ENCODE measurements at places on chromosomes 16 and 17.
A peak's percentile ranks its signal among the peaks of the same experiment; 100 is the strongest.

- DNase-seq = peak; percentile 94
These were observed 106.2 kb downstream of the XYLT1 start for GRCh38 chr16:17364319-17365210.

DNA sequence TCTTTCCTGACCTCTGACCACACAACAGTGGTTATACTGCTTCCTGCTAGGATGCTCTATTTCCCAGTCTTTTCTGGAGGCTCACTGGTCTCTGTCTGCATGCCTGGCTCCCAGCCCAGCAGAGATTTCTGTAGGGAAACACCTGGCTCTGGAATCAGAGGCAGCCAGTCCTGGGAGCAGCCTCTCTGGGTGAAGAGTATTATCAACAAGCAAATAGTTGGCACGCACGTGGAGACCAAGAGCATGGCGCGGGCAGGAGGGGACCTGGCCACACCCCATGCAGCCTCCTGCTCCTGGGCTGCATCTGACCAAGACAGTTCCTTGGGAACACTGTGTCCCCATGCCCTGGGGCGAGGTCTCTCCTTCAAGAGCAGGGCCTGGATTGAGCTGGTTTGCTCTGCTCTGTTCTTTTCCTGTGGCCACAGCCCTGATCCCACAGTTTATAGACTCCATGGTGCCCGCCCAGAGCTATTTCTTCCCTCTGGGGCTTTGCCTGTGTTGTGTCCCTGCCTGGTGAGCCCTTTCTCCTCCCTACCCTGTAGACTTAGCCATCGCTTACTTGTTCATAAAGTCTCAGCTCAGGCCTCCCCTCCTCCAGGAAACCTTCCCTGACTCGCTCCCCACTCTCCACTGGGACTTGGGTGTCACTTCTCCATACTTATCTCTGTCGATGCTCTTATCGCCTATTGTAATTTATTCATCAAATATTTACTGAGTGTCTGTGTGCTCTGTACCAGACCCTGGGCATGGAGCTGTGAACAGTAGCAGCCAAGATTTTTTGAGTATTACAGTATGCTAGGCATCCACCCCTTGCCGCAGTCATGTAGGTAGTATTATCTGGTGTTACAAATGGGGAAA lies 60.6 kb downstream of the SCNN1B start:
- DNase-seq = no peak

DNA sequence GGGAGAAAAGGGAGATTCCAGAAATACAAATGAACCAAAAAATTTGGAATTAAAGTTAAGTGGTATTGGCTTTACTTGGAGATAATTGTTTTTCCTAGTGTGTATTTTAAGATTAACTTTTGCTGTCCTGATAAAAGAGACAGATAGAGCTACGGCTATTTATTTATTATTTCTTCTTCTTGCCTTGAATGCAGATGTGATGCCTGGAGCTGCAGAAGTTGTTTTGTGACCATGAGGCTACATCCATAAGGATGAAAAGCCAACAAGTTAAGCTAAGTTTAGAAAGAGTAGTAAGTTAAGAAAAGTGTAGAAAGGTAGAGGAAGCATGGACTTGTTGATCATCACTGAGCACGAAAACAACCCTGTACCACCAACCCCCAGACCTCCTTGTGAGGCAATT lies 41.7 kb downstream of the SOX9 start:
- no peak for DNase-seq

DNA sequence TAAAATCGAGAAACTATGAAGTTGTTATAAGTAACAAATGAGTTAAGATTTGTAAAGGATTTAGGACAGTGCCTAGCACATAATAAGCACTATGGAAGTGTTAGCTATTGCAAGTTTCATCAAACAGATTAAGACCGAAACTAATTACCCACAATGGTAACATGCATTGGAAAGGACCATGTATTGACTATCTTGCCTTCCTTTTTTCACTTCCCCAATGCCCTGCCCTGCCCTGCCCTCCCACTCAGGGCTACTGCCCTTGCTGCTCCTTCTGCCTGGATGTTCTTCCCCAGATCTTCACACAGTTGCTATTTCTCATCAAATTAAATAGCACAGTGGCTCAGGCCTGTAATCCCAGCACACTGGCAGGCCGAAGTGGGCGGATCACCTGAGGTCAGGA lies 202.1 kb upstream of the PSMD7 start:
- no peak for DNase-seq

GRCh38 chr17:74206332-74206818 lies 2.9 kb downstream of the RPL38 start:
- DNase-seq = peak; percentile 34

GRCh38 chr17:34680151-34680550 lies 100.8 kb downstream of the TMEM132E start:
- DNase-seq = no peak

GRCh38 chr16:53848950-53849349 lies 145.0 kb downstream of the FTO start:
- DNase-seq = no peak

DNA sequence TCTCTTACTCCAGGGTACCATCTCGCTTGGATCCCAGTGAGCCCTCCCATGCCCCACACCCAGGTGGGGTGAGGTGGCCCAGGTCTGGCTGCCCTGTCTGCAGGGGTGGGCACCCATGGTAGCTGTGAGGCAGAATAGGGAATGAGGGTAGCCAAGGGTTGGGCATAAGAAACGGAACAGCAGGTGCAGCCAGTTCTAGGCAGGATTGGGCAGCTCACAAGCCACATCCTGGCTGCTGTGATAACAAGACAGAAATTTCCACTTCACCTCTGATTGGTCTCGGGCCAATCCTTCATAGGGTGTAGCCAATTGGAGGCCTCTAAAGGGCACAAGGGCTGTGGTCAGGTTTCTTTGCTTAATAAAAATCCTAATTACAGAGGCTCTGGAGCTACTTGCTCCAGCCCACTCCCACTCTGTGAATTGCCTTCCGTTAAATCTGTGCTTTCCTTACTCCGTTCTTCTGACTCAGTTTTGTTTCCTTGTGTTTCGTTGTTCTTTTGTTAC lies 1.5 kb upstream of the ARHGDIG start:
- DNase-seq = peak; percentile 35

GRCh38 chr17:66235377-66235994 lies 6.3 kb upstream of the APOH start:
- DNase-seq = no peak

DNA sequence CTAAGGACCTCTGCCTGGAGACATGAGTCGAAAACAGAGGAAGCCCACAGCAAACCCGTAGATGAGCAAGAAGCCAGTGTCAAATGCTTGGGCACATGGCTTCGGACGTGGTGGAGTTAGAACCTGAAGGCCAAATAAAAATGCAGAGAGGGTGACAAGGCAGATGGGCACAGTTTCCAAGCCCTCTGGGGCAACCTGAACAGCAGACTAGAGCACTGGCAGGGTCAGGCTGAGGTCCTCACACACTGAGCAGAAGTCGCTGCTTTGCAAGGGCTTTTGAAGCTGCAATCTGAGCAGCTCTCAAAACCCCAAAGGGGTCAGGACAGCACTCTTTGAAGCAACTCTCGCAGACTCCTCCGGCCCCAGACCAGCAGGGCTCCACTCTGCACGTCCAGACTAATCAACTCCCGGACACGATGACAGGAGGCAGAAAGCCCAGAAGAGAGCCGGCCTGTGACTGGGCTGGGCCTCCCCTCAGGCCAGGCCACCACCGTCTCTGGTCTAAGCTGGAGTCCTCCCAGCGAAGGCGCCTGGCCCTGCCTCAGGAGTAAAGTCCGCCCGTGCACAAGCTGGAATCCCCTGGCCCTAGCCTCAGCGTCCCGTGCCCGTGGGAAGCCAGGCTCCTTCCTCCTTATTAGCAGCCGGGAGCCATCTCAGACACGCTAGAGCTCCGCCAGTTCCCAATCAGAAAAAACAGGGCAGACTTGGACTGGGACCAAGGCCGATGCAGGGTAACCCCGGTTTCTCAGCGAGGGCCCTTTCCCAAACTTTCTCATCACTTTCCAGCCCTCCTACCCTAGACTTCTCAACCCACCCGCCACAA lies 924 bp downstream of the SMARCD2 start:
- DNase-seq = peak; percentile 66

DNA sequence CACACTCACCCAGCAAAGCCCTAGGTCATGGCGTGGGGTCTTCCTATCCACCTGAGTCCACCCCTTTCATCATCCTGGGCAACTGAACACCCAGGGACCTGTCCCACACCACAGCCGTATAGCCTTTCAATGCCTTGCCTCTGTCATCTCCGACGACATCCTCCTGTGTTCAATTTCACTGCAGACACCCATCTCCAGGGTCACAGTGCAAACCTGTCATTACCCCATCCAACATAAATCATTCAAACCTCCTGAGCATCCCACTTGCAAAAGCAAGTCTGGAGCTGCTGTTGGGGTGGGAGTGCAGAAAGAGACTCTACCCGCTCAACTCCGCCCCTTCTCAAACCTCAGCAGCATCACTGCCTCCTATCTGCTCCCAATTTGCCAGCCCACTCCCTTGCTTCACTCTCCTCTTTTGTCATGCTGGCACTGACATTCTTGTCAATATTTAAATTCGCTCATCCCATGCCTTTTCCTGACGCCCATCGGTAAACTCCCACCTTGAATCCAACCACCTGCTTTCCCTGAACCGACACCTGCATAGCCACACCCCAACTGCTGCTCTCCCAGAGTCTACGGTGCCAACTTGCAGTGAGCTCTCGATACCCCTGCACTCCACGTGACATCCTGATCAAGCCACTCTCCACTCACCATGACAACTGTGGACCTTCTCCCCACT lies 37.0 kb downstream of the MARF1 start:
- no peak for DNase-seq

GRCh38 chr17:70499067-70499786 lies 329.9 kb downstream of the KCNJ2 start:
- DNase-seq = no peak

GRCh38 chr17:80474961-80475909 lies 1.2 kb downstream of the NPTX1 start:
- no peak for DNase-seq

GRCh38 chr17:74460996-74461395 lies 5.4 kb upstream of the CD300A start:
- no peak for DNase-seq

GRCh38 chr16:89256651-89257254 lies 39.2 kb downstream of the ZNF778 start:
- peak; percentile 69 for DNase-seq

DNA sequence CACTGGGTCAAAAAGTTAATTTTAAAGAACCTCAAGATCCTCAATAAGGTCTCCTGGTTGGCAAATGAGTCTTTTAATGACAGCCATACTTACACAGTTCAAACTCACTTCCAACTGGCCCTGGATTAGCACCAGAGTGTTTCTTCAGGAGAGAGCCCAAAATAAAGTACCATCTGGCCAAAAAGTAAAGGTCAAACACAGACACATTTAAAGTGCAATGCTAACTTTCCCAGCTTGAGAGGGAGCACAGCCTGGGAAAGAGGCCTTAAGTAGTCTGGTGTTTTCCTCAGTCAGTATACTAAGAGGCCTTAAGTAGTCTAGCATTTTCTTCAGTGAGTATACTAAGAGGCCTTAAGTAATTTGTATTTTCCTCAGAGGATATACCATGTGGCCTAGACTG lies 46.6 kb upstream of the ERN1 start:
- DNase-seq = no peak

DNA sequence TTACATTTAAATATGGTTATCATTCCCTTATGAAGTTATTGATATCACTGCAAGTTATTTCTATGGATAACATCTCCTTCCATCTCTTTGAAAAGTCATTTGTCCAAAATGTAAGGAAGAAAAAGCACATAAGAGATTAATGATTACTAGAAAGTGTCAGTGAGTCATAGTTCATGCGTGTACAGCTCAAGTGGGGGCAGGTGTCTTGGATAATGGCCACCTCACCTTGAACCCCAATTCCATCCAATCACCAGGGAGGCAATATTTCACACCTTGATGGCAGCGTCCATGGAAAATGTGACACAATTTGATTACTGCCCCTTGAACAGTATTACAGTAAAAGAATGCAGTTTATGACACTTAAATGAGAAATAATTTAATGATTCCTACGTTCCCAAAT lies 358.3 kb upstream of the SOX9 start:
- DNase-seq = no peak

DNA sequence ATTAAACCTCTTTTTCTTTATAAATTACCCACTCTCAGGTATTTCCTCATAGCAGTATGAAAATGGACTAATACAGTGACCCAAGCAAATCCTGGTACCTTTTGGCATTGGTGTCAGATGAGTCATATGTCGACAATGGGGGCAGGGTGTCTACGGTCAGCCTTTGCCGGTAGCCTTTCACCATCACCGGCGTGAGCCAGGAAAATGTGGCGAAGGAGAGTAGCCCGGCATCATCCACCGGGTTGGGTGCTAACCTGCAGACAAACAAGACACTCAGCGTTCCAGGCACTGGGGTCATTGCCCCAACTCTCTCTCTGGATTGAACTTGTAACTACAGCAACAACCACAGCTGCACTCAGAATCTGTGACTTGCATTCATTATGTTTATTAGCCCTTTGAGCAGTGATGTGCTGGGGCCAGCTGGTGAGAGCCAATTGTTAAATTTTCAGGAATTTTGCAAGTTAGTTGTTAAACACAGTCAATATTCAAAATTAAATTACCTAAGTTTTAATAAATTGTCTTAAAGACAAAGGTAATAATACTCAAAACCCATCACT lies 11.9 kb downstream of the ABCC12 start:
- no peak for DNase-seq

GRCh38 chr17:82752371-82753200 lies 721 bp downstream of the TBCD start:
- DNase-seq = peak; percentile 45

DNA sequence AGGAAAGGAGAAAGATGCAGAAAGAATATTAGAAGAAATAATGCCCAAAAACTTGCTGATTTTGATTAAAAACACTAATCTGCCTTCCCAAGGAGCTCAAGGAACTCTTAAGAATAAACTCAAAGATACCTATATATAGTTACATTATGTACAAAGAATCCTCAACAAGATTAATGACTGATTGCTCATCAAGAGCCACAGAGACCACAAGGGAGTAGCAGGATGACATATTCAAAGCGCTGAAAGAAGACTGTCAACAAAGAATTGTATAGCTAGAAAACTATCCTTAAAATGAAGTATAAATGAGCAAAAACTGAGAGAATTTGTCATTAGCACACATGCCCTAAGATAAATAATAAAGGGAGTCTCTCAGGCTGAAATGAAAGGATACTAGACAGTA lies 6.2 kb downstream of the LPCAT2 start:
- peak; percentile 50 for DNase-seq

DNA sequence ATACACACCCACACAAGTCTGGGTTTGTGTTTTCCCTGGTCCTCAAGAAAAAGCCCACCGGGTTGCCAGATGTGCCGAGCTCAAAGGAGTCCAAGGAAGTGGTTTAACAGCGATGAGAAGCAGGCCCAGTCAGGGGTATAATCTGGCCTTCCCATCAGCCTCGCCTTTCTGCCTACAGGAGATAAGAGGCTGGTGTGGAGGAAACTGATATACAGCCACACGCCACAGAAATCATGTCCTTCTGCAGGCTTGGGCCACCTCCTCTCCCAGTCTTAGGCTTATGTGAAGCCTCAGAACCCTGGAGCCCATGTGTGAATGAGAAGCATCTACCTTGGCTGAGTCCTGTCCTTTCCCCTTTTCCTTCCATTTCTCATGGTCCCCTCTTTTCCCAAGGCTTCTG lies 43.6 kb upstream of the MMP2 start:
- DNase-seq = no peak
